Endothelial cell of umbilical vein (primary cell): ENCODE measurements at places on chromosomes 13 and 19. TPM values are rescaled to one million over a fixed set of nuclear protein-coding genes. Genes with fewer than 3 reads are reported as not detected.

DNA sequence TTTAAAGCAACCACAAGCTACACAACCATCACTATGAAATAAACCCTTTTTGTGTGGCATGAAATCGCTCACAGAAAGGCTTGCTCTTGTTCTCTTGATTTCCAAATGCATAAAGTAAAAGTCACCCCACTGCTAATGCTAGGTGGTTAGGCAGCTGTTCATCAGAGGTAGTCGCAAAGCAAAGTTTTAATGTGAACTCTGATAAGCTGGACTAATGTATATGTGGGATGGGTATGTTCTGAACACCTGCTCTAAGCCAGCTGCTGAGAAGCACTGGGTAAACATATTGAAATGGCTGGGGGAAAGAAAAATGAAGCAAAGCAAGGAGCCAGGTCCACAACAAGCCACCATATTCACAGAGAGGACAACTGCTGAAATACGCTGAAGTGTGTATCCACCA lies 142.3 kb downstream of the KLF12 start:
- no peaks in the 10 kb centered on the region for H3K27me3 ChIP-seq
- DNase-seq, result no peak
- no peaks in the 10 kb centered on the region for H3K4me1 ChIP-seq
- no peak overlapping the region for H3K4me3 ChIP-seq
- H3K27ac ChIP-seq, result no peak overlapping the region
- H3K36me3 ChIP-seq, result no peaks in the 10 kb centered on the region

GRCh38 chr13:112165712-112166111 lies 98.8 kb downstream of the SOX1 start:
- H3K27ac ChIP-seq, result no peak overlapping the region
- no peak overlapping the region for H3K4me3 ChIP-seq
- no peaks in the 10 kb centered on the region for H3K36me3 ChIP-seq
- no peaks in the 10 kb centered on the region for H3K4me1 ChIP-seq
- no peaks in the 10 kb centered on the region for H3K27me3 ChIP-seq

GRCh38 chr13:93422980-93423543 lies 196.5 kb downstream of the GPC6 start:
- no peaks in the 10 kb centered on the region for H3K27me3 ChIP-seq
- H3K4me3 ChIP-seq, result no peak overlapping the region
- H3K36me3 ChIP-seq, result no peaks in the 10 kb centered on the region
- no peak for DNase-seq
- no peaks in the 10 kb centered on the region for H3K4me1 ChIP-seq

- H3K4me3 ChIP-seq, result no peak overlapping the region
- peaks cover 2% of the 10 kb centered on the region for H3K27me3 ChIP-seq
- no peak for DNase-seq
- no peak overlapping the region for H3K27ac ChIP-seq
Observed at GRCh38 chr13:74555651-74556420, 421.6 kb upstream of the KLF12 start.

GRCh38 chr19:50233308-50233910 lies 30.0 kb downstream of the MYH14 start:
- H3K36me3 ChIP-seq, result no peaks in the 10 kb centered on the region
- DNase-seq, result no peak
- H3K4me3 ChIP-seq, result no peak overlapping the region
- no peaks in the 10 kb centered on the region for H3K4me1 ChIP-seq
- H3K27ac ChIP-seq, result no peak overlapping the region
- H3K27me3 ChIP-seq, result no peaks in the 10 kb centered on the region

DNA sequence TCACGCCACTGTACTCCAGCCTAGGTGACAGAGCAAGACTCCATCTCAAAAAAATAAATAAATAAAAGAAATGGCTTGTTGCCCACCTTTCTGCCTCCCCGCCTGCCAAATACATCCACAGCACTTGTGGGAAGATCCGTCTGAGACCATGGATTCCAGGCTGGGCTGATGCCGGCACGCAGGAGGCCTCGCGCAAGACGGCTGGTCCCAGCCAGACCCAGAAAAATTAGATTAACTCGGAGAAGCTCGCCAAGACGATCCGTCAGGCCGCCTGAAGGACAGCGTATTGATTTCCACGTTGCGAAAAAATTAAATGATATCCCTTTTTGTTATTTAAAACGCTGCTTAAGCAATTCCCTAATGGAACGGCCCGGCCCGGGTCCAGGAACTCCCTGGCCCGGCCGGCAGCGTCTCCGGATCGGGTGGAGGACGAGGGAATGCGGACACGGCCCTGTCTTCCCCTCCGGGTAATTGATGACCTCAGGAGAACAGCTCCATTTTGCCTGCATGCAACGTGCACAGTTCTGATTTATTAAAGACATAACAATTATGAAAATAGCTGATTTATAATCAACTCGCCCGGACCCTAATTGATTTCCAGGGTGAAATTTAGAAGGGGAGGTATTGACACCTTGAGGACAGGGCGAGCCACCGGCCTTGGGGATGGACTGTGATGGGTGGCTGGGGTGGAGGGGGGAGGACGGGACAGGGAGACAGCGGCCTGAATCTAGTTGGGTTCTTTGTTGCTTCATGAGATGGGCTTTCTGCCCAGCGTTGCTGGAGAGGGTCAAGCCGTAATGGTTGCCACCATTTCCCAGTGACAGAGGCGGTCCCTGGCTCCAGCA lies 52.1 kb downstream of the ZNRF4 start:
- no peak for DNase-seq
- no peaks in the 10 kb centered on the region for H3K36me3 ChIP-seq
- no peak overlapping the region for H3K27ac ChIP-seq
- H3K4me1 ChIP-seq, result no peaks in the 10 kb centered on the region
- no peak overlapping the region for H3K4me3 ChIP-seq

DNA sequence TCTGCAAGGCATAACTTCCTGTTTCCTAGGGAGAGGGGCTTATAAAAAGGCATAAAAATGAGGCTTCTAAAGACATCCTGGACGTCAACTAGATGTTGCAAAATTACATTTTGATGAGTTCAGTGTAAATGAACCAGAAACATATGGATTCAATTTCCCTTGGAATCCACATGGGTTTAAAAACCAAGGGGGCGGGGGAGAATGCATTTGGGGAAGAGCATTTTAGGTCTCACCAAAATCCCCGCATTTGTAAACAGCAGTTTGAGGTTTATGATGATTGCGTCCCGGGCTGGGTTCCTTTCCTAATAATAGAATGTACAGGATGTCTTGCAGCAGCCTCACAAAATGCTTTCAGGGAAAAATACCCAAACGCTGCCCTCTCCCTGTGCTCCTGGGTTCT lies 407.8 kb downstream of the ZNF536 start:
- H3K27ac ChIP-seq, result no peak overlapping the region
- H3K4me3 ChIP-seq, result no peak overlapping the region
- no peaks in the 10 kb centered on the region for H3K4me1 ChIP-seq
- DNase-seq, result no peak
- no peaks in the 10 kb centered on the region for H3K36me3 ChIP-seq

DNA sequence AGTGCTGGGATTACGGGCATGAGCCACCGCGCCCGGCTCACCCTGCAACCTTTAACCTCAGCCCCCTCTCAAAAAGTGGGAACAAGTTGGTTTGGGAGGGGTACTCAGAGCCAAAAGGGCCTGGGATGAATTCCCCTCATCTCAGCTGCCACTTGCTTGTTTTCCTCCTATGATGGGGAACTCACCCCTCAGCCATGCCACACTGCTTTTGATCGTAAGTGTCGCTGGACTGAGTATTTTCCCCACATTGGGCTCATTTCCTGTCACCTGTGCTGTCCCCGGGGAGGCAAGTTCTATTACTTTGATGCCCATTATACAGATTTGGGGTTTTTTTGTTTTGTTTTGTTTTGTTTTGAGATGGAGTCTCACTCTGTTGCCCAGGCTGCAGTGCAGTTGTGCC lies 6.5 kb downstream of the R3HDM4 start:
- DNase-seq, result no peak
- H3K36me3 ChIP-seq, result no peaks in the 10 kb centered on the region
- no peaks in the 10 kb centered on the region for H3K27me3 ChIP-seq
- H3K4me3 ChIP-seq, result no peak overlapping the region

- H3K27me3 ChIP-seq, result no peaks in the 10 kb centered on the region
- no peak overlapping the region for H3K27ac ChIP-seq
- peaks cover 26% of the 10 kb centered on the region for H3K4me1 ChIP-seq
Observed at GRCh38 chr19:48961051-48961649, 4.0 kb upstream of the FTL start.

GRCh38 chr19:13022859-13023636 lies 27.8 kb downstream of the NFIX start:
- H3K4me3 ChIP-seq, result peak overlapping the region; percentile 28
- H3K4me1 ChIP-seq, result peaks cover 52% of the 10 kb centered on the region
- H3K36me3 ChIP-seq, result no peaks in the 10 kb centered on the region
- DNase-seq, result peak; percentile 80
- peak overlapping the region; percentile 33 for H3K27ac ChIP-seq

DNA sequence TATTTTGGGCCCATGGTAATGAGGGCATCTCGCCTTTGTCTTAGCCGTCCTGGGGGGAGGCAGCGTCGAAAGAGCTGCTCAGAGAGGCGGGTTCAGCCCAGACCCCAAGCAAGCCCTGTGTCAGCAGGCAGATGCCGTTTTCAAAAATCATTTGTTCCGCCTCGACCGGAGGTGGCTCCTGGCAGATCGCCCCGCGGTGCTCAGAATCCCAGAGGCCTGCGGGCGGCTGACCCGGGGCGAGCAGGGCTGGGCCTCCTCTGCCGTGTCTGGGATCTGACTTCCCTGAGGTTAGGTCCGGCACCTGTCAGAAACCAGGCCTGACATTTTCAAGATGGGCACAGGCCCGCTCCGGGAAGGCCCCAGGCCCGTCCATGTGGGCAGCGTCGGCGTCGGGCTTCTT lies 36.1 kb downstream of the CRTC1 start:
- no peaks in the 10 kb centered on the region for H3K27me3 ChIP-seq
- H3K36me3 ChIP-seq, result no peaks in the 10 kb centered on the region
- no peaks in the 10 kb centered on the region for H3K4me1 ChIP-seq
- H3K27ac ChIP-seq, result no peak overlapping the region
- no peak overlapping the region for H3K4me3 ChIP-seq

Gene CATSPERD
- not detected in 2 replicates for total RNA-seq

Gene BLVRB
- 30.8 and 35.8 TPM in 2 replicates for total RNA-seq

Gene FXYD1
- total RNA-seq, result not detected in 2 replicates
